Stimulated activated CD4-positive, alpha-beta T cell treated with anti-CD3 and anti-CD28 coated beads, Interleukin-1b, Interleukin-23, amount 100 ng/mL, for 24 hours (primary cell): ENCODE measurements at places on chromosomes 3 and 15.

DNA sequence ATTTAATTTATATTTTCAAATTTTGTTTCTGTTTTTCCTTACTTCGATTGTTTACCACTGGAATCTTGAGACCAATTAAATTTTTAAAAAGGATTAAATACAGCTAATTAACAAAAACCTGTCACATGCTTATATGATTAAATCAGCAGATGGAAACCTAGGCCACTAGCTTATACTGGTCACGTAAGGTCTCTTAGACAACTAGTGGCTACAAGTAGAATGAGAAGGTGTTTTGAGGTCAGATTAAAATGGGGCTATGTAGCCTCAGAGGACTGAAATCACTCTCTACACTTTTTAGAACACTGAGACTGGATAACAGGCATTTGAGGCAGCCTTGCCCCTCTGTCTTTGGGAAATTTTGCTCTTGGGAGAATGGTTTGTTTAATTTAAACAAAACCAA lies 246.5 kb upstream of the ONECUT1 start:
- no peak for DNase-seq

DNA sequence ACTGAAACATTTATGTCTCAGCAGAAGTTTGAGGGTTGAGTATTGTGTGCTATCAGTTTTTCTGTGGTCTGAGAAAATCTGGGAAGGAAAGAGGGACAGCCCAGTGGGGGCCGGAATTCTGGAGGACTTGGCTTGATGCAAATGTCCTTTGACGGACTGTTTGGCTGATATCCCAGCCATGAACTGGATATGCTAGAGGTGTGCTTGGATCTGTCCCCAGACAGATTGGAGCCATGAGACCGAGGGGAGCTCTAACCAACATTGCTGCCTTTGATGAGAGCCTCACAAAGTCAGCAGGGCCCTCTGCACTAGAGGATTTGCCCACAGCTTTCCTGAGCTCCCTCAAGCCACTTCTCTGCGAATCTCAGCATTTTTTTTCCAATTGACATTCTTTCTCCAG lies 405.6 kb downstream of the NTRK3 start:
- no peak for DNase-seq

DNA sequence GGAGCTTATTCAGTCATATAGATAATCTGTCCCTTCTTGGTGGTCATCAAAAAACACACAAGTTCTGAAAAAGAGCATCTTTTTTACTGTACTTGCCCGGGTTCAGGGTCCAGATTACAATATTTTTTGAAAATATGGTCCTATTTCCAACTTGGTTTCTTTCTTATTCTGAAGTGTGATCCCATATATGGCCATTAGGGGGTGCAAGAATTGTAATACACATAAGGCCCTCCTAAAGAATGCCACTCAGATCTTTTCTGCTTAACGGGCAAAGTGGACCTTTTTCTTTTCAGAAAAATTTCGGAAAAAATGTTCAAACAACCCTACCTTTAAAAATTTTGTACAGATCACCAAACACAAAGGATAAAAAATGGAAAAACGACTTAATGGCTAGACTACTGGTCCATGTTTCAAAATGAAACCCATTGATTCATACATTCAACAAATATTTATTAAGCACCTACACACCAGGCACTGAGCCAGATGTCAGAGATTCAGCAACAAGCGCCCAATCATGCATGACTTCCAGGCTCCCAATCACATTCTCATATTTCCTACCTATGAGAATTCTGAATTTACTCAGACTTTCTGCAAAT lies 102.0 kb upstream of the MYRIP start:
- DNase-seq, result no peak

- DNase-seq, result no peak
Measured at GRCh38 chr3:101414121-101414520, 93.7 kb upstream of the IMPG2 start.

DNA sequence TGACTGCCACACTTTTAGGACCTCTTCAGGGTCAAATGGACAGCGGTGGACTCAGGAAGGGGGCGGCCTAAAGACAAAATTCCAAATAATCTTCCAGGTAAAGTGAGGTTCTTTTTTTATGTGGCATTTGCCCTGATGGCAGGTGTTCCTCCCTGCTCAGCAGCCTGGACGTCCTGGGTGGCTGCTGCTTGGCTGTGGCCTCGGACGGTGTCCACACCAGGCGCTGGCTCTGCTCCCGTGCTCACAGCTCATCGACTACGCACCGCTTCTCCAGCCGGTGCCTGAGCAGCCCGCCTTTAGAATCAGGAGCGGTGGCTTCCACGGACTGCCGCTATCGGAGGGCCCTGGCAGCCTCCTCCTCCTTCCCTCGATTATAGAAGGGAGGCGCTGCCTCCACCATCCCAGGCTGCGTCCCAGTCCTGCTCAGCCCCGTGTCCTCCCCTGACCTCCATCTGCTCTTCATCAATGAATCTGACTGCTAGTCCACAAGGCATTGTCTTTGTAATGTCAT lies 41.9 kb downstream of the PCSK6 start:
- DNase-seq, result no peak

DNA sequence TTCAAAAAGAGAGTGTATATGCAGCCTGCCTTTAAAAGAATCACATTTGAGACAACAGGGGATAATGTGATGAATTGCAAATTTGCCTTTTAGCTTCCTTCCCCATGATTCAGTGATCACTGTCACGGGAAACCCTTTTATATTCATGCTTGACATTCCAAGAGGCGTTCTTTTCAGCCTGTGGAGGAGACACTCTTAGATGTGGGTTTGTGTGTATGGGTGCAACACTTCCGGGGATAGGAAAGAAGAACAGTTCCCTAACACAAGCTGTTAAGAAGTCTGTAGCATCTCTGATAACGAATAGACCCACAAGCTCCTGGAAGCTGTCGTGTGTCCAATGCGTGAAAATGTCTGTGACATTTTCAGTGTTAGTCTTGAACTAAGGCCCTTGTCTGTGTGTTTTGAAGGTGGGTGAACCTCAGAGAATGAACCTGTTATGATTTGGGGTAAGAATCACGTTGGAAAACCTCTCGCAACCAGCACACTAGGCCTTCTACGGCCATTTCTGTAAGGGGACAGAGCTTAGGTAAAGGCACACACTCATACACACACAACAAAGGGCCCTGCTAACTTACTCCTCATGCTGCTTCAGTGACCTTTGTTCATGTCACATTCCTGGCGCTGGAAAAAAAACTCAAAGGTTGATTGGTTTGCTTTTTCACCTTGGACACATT lies 229.2 kb upstream of the ST8SIA2 start:
- no peak for DNase-seq

GRCh38 chr3:168121184-168122017 lies 25.7 kb upstream of the GOLIM4 start:
- no peak for DNase-seq

GRCh38 chr3:43477600-43477999 lies 144.2 kb downstream of the ANO10 start:
- DNase-seq, result no peak

DNA sequence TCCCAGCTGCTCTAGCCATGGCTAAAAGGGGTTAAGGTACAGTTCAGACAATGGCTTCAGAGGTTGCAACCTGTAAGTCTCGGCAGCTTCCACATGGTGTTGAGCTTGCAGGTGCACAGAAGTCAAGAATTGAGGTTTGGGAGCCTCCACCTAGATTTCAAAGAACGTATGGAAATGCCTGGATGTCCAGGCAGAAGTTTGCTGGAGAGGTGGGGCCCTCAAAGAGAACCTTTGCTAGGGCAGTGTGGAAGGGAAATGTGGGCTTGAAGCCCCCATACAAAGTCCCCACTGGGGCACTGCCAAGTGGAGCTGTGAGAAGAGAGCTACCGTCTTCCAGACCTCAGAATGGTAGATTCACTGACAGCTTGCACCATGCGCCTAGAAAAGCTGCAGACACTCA lies 73.7 kb downstream of the STT3B start:
- DNase-seq, result no peak

- DNase-seq, result no peak
Measured at GRCh38 chr15:57685306-57686095, 21.0 kb upstream of the POLR2M start.

DNA sequence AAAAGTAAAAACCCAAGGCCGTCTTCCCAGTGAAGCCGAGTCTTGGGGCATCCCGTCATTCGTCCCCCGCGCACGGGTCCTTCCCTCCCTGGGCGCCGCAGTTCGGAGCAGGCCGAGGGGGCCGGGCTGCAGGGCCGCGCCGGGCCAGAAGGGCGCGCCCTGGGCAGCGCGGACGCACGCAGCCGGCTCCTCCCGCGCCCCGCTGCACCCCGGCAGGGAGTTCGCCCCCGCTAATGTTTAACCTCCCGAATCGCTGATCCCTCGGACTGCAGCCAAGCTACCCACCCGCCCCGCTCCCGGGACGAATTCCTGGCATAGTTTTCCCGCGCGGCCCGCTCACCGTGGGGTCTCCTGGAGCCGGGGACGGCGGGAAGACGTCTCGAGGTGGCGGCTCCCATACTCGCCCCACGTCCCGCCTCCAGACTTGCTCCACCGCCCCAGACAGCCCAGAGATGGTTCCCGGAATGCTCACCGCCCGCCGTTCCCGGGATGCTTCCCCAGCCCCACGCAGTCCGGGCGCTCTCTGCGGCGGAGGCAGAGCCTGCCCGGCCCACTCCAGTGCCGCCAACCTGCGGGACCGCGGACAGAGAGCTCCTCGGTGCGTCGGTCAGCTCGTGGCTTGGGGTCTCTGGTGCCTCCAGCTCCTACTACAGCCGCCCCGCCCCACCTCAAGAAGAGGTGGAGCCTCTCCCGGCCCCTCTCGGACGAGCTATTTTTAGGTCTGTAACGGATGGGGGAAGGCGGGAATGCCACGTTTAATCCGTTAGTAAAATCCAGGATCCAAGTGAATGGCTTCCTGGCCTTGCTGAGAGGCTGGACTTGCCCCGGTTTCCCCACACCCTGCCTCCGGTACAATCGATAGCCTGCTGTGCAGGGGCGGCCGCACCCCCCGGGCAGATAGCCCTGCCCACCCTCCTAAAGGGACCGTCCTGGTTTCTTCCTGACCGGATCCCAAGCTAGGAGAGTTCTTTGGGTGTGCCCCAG lies at the start of gene DZIP1L:
Gene DZIP1L, minus strand, starts transcription at position 621 of the 984 bp plus-strand sequence. CDS start 11,637 bp downstream, outside the sequence.
- DNase-seq, result peak; percentile 24

DNA sequence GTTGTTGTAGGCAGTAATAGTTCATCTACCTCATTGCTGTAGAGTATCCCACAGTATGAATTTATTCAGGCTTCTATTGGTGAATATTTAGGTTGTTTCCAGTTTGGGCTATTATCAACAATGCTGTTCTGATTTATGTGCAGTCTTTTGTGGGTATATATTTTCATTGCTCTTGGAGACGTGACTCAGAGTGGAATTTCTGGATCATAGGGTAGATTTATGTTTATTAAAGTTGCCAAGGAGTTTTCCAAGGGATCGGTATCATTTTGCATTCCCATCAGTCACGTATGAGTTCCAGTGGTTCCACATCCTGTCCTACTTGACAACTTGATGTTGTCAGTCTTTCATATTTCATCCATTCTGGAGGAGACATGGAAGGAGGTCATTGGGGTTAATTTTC lies 8.4 kb upstream of the HRH1 start:
- DNase-seq, result no peak

DNA sequence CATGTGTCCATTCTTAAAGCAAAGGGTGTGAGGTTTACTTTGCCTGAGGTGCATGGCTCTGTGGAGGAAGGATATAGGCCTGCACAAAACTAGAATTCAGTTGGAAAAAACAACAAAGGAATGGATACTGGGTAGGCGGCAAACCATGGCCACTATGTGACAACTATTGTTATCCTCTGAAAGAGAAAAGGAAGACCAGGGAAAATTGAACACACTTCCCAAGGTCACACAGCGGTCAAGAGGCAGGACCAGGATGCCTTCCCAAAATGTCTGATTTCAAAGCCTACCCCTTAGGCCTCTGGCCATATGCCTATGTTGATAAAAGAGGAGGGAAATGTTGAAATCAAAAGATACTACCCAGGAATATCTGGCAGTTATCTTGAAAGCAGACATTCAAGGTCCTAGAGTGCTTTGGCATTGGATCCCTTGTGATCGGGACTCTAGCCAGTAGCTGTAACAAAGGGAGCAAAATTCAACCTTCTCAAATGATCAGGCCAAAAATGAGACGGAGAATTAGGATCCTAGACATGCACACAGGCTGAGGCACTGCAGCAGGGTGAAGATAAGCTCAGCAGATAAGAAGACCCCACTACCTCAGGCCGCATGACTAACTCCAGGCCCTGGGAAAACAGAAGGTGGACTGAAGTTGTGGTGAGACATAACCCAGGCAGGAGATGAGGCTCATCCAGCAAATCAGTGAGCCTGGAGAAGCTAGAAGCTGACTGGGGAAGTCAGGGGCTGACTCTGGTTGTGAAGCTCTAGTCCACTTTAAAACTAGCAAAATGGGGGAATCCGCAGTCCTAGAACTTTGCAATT lies 292.2 kb downstream of the NEK10 start:
- no peak for DNase-seq

DNA sequence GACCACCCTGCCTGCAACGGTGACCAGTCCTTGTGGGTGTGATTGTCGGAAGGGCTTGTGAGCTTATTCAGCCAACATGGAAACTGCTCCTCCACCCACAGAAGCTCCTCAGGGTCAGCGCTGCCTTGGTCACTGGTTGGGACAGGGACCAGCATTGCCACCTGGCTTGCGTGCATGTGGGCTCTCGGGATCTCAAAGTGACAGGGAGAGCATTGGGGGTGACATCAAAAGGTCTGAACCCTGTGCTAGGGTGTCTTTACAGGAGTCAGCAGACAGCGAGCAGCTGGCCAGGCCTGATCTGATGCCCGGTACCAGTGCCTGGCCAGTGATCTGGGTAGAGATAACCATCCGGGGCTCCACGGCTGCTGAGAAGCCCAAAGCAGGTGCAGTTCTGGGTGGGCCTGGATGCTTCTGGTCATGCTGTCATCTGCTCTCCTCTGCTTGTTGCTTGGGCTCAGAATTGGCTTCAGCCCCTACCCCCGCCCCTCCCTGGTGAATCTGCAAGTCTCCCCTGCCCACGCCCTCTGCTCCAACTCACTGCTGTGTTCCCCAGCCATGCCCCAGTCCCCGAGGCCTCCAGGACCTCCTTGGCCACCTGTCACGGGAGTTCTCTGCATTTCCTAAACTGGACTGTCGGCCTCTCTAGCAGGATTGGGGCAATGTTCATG lies 134.8 kb downstream of the NSMCE3 start:
- no peak for DNase-seq

- DNase-seq, result no peak
Measured at GRCh38 chr15:95574053-95574452, 756.4 kb upstream of the NR2F2 start.

DNA sequence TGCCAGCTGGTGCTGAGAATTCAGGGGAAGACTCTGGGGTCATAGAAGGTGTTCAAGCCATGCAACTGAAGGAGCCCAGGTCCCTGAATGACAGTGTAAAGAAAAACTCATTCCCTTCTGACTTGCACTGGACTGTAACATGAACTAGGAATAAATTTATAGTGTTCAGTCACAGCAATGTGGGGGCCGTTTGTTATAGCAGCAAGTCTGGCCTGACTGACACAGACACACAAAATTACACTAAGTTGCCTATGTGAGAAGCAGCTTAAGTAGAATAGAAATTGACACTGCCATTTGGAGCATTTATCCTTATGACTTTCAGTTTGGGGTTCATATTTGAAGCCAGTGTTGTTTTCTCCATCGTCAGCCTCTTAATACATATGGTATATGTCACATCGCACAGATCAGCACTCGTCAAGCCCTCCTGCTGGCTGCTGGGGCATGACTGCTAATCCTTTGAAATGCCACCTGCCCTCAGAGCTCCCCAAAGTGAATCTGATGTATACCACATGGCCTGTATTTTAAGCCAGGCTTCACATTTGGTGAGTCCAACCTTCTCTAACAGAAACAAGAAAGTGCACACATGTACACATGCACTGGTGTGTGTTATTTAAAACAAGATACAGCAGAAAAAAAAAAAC lies 17.1 kb upstream of the HEG1 start:
- no peak for DNase-seq
